ENCODE measurements at places on chromosomes 4 and X.

DNA sequence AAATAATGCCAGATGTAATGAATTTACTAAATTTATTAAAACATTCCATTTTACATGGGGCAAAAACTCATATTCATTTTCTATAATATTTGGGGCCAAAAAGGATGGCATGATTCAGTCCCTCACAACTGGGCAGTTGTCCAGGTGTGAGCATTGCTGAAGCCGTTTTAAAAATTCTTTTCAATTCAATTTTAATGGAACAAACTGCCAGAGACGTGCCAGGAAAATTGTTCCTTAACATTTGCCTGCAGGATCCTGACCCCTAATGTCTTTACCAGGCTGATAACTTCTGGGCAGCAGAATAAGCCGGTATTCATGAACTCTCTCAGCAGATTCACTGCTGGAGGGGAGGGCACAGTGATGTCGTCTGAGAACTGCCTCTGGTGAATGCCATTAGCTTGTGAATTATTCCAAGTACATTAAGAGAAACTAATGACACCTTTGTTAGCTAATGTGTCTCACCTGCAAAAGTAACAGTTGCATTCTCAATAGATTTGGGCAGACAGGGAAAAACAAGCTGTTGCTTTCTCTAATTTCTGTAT lies 1445.1 kb upstream of the TENM3 start:
- no peak for DNase-seq

GRCh38 chr4:87074121-87074488 lies 139.3 kb downstream of the AFF1 start:
- DNase-seq: no peak

DNA sequence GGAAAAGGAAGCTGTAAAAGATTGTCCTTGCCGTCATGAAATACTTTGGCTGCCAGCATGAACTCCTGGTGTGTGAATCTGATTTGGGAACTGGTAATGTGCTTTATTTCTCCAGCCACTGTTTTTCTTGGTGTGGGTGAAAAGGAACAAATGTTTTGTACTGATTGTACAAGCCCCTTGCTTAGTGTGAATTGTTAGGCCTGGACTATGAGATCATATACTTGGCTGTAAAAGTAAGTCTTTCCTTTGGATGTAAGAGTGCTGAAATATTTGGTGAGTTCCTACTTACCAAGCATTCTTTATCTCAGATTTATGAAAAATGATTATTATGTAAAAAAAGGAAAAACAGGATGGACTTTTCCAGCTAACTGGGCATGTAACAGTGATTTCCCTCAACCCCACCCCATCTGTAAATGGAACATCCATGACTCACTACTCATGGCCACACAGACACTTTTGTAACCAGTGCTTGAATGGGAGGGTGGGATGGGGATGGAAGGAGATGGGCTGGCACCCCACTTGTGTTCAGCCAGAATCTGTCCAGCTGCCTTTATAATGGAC lies 6.3 kb downstream of the FNIP2 start:
- DNase-seq: no peak

- DNase-seq: no peak
These were observed 259.7 kb downstream of the PPARGC1A start for GRCh38 chr4:23630110-23630509.

GRCh38 chr4:129176864-129177263 lies 80.9 kb downstream of the C4orf33 start:
- DNase-seq: no peak

- no peak for DNase-seq
These were observed 29.5 kb upstream of the JAKMIP1 start for GRCh38 chr4:6229671-6230501.

DNA sequence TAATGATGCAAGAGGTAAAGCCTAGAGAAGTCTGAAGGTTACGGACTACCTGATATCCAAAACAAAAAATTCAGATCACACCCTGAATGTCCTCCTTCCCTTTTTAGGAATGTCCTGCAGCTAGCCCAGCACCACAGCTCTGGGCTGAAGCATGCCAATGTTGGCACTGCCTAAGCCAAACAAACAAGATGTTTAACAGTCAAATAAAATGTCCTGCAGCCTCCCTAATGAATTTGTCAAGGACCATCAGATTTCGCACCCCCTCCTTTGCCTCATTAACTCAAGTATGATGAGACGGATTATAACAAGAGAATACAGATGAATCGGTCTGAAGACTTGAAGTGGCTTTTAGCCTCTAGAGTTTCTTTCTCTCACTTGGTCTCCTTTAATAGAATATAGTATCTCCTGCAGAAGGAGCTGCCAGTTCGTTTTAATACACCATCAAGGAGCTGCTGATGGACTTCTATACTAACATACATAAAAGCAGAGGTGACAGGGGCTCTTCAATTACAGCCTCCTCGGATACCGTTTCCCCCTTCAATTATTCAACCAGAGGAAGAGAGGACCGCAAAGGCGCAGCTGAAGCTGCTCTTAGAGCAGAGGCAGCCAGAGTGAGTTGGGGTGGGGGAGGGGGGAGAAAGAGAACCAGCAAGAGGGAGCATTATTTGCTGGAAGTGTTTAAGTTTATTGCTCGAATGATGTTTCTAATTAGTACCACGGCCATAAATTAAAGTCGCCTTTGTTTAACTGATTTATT lies 3.0 kb upstream of the MAB21L2 start:
- no peak for DNase-seq

DNA sequence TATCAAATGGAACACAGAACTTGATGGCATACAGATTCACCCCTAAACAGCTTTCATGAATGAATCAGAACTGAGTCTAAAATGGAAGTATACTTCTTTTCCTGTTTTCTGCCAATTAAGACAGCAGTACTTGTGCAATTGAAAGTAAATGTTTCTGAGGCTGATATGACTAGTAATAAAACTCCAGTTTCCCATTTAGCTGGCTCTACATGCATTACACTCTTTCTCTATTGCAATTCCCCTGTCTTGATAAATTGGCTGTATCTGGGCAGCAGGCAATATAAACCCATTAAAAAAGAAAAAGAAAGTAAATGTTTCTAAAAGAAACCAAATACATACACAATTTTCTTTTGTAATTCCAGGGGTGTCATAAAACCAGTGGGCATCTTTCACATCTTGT lies 4.6 kb downstream of the NOA1 start:
- DNase-seq: no peak

DNA sequence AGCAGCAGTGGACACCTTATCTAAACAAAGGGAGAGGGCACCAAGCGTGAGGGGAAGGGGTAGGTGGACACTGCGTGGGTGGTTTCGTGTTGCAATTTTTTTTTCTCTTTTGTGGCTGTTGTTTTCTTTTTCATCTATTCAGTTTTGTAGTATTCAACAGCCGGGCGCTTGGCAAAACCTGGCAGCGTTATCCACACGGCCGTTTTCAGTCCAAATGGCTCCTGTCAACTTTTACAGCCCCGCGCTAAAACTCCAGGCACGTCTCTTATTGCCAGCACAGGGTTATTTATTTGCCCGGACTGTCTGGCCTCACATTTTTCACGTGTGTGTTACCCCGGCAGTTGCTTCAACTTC lies 192.2 kb downstream of the BCOR start:
- peak; percentile 59 for DNase-seq

GRCh38 chr4:105399532-105400161 lies 74.2 kb downstream of the PPA2 start:
- DNase-seq: no peak

- no peak for DNase-seq
These were observed 5.9 kb downstream of the ZFYVE28 start for GRCh38 chr4:2412534-2412884.
